ENCODE measurements at places on chromosomes 2 and 18.

DNA sequence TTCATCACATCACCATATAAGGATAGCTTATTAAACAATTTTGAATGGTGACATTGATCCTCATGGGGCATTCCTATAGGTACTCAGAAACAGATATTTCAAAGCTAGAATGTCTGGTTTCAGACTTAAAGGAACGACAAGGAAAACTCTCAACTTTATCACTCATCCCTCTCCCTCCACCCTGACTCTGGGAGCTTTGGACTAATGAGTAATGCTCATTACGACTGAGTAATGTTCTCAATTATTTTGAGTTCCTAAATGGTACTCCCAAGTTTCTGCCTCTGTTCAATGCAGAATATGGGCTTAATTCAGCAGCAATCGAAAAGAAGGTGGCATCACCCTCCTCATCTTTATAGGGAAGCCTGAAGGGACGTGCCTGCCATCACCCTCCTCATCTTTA is 43.4 kb downstream of the RFX8 start:
- no peak for DNase-seq

GRCh38 chr2:101185085-101185484 is 33.9 kb upstream of the TBC1D8 start:
- no peak for DNase-seq

GRCh38 chr18:69737851-69738250 is 209.8 kb downstream of the CD226 start:
- DNase-seq: no peak

GRCh38 chr2:197674060-197674459 is 1.3 kb downstream of the RFTN2 start:
- DNase-seq: no peak

- no peak for DNase-seq
These were observed 69.8 kb downstream of the CYBRD1 start for GRCh38 chr2:171592036-171592555.

- DNase-seq: no peak
These were observed 543.4 kb downstream of the IRS1 start for GRCh38 chr2:226256237-226256636.

- DNase-seq: no peak
These were observed 105.2 kb upstream of the ARHGAP28 start for GRCh38 chr18:6624271-6624660.

- DNase-seq: peak; percentile 47
These were observed 30.4 kb downstream of the CYTIP start for GRCh38 chr2:157413326-157414035.

- DNase-seq: no peak
These were observed 189.3 kb downstream of the LTBP1 start for GRCh38 chr2:33136056-33136455.

DNA sequence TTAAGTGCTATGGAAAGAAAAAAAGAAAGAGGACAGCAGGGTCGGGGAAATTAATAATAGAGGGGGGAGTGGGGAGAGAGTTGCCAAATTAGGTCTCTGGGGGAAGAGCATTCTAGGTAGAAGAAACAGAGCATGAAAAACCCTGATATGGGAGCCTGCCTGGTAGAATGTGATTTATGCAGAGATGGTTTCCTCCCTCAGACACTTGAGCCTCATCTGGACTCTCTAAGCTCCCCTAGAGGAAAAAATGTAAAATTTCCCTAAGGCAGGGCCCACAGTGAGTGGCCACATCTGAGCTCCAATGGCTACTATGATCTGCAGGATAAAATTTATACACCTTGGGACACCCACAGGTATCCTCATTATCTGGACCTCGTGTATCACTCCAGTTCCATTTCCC is 20.6 kb upstream of the EPAS1 start:
- no peak for DNase-seq

DNA sequence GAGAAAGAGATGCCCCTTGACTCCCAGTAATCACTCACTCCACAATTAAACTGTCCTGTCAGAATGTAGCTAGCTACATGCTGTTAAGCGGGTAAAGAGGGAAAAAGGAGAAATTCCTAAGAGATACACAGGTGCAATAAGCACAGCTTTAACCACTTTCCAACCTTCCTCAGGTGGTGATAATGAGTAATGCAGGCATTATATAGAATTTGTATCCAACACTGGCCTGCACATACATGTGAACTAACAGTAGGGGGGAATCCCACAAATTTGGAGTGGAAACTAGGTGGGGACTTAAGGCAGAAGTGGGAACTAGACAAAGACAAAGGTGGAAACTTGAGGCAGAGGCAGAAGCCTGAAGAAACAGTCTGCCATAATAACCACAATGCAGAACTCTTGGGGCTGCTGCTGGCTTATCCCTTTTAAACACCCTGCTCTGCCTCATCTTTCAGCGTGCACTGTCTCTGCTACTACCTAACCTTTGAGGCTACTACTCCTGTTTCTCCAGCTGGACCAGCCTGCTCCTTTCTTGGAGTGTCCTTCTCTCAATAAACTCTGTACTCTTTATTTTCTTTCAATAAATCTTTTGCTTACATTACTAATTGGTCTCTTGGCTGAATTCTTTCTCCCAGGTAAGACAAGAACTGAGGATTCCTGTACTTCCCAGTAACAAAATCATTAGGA is 259.7 kb downstream of the PDE11A start:
- no peak for DNase-seq

GRCh38 chr2:219687272-219687671 is 59.8 kb downstream of the SLC4A3 start:
- DNase-seq: no peak

DNA sequence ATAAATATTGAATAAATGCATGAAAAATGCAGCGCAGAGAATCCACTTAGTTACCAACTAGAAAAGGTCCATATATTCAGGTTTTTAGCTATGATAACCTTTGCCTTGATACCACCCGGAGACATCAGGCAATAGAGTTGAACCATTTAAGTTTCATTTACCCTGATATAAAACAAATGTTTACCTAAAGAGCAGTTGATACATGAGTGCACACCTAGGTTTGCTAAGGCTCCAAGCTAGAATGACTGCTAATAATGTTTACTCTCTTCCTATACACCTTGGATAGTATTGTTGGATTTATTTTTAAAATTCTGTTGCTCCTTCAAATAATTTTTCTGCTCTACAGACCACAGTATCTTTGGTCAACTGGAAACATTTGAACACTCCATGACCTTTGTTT is 1463.6 kb downstream of the LRP1B start:
- no peak for DNase-seq

DNA sequence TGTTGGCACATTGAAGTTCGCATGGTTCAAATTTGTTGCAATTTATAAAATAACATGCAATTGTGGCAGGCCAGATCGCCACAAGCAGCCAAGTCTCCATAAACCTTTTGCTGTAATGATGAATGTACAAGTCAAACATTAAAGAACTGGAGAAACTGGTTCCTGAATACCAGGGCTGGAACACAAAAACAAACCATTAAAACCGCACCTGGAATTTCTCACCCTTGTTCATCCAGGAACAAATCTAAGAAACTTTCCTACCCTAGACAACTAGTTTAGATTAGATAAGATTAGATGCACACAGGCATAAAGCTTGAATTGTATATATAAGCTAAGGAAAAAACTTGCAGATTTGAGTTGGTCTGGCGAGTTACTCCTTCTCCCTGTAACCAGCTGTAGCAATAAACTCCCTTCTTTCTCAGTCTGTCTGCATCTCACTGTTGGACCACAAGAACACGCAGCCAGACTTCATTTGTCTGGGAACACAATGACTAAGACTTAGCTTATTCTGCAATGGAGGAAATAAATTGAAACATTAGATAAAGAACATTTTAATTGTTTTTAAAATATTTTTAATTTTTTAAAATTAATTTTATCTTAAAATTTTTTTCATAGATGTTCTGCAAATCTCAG is 1835.5 kb upstream of the LRRTM1 start:
- no peak for DNase-seq

DNA sequence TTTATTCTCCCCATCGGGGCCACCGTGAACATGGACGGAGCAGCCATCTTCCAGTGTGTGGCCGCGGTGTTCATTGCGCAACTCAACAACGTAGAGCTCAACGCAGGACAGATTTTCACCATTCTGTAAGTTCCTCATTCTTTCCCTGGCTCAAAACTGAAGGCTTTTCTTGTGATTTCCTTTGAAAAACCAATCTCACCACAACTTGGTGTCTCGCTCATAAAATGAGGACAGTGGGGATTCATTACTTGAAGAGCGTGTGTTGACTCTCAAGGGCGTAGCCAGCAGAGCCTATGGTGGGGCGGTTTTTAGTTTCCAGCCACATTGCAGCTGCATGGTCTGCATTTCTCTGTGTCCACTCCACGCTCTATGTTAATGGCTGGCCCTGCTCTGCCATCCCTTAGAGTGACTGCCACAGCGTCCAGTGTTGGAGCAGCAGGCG is 29.0 kb downstream of the SLC1A4 start:
- no peak for DNase-seq

DNA sequence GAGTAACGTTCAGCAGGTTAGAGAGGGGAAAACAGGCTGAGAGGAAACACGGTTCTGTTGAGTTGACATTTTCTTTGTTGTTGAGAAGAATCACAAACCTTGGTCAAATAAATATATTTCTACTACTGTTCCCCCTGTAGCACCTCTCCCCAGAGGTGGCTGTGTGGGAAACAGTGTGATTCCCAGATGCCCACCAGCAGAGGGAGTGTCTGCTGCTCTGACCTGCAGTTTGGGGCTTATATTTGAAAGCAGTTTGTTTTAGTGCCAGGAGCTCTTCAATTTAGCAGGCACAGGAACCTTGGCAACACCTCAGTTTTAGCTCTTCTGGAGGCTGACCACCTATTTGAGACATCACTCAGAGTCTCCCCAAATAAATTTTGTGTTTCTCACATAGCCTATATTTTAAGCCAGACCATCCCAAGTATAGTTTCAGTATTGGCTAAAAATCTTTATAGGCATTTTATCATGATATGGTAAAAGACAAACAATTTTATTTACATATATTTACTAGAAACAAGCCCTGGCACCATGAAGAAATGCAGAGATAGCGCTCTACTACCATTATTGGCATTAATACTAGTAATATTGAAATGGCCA is 75.7 kb downstream of the PIK3C3 start:
- no peak for DNase-seq

- DNase-seq: no peak
These were observed 7.4 kb upstream of the GPR17 start for GRCh38 chr2:127638361-127639110.

GRCh38 chr2:26414311-26414710 is 12.6 kb downstream of the DRC1 start:
- DNase-seq: no peak

DNA sequence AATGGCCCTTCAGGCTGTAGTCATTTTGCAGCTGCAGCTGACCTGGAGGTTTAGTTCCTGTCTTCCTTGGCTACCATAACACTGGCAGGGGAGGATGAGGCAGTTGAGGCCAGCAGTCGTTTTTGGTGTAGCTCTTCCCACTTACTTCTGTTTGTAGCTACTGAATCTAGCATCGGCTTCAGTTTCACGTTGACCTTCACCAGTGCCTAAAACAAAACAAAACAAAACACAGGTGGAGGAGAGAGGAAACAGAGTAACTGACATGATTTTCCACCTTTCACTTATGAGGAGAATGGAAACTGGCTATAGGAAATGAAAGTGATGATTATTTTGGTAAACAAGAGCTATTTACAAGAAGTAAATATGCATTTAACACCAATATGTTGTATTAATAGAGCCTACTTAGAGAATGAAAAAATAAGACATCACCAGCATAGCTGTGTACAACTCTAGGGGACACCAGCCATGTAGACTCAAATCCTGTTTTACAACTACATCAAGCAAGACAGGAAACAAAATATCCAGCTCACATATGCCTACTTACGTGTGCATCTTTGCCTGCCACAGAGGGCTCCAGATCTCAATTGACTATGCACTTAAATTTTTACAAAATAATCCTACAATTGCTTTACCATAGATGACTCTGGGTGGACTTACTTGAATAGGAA is 236.9 kb downstream of the AGPS start:
- no peak for DNase-seq

DNA sequence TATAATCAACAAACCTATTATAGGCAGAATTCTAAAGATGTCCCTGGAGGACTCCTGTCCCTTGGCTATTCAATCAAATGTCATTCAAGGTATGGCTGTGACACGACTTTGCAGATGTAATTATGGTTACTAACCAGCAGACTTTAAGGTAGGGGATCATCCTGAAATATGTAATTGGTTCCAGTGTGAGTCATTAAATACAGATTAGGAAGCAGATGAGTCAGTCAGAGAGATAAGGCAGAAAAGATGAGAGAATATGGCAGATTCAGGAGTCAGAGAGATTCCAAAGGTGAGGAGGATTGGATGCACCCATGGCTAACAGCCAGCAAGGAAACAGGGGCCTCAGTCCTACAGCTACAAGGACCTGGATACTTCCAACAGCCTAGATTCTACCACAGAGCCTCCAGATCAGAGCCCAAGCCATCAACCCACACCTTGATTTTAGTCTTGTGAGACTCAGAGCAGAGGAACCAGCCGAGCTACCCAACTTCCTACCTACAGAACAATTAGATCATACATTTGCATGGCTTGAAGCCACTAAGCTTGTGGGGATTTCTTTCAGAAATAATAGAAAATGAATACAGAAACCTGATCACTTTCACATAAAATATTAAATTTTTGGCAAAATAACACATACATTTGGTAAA is 11.2 kb upstream of the PROM2 start:
- DNase-seq: no peak

GRCh38 chr2:21912405-21912804 is 788.6 kb downstream of the TDRD15 start:
- DNase-seq: no peak

DNA sequence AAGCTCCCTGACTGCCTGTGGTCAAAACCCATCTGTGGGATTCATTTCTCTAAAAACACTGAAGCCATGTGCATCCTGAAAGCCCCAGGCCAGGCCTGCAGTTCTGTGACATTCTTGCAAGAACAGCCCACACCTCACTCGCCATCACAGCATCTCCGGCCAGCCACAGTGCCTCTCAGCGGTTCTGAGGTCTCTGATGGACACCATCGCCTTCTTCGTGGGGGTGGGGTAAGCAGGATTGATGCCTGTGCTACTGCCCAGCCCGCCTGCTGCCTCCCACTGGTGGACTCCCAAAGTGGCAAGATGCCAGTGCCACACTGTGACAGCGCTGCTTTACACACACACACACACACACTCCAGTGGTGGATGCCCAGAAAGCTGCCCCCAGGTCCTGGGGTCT is 5.2 kb upstream of the PRLH start:
- no peak for DNase-seq

DNA sequence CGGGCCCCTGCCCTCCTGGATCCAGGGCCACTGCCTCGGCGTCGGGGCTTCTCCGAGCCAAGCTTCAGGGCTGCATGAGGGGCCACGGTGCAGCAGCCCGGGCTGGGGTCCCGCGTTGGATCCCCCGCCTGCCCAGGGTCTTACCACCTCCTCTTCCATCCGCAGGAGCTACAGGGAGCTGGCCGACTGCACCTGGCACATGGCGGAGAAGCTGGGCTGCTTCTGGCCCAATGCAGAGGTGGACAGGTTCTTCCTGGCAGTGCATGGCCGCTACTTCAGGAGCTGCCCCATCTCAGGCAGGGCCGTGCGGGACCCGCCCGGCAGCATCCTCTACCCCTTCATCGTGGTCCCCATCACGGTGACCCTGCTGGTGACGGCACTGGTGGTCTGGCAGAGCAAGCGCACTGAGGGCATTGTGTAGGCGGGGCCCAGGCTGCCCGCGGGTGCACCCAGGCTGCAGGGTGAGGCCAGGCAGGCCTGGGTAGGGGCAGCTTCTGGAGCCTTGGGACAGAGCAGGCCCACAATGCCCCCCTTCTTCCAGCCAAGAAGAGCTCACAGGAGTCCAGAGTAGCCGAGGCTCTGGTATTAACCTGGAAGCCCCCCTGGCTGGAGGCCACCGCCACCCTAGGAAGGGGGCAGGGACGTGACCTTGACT is 52.1 kb downstream of the RAMP1 start:
- no peak for DNase-seq

GRCh38 chr2:229417176-229417575 is 146.1 kb upstream of the PID1 start:
- DNase-seq: no peak

GRCh38 chr2:55885127-55885943 is 38.2 kb downstream of the EFEMP1 start:
- DNase-seq: no peak

All from GM13977 (cell line).